NCI-H2081 treated with DMSO at 0.1 percent for 48 hours (cell line): ENCODE measurements at places on chromosomes 16 and 17.

DNA sequence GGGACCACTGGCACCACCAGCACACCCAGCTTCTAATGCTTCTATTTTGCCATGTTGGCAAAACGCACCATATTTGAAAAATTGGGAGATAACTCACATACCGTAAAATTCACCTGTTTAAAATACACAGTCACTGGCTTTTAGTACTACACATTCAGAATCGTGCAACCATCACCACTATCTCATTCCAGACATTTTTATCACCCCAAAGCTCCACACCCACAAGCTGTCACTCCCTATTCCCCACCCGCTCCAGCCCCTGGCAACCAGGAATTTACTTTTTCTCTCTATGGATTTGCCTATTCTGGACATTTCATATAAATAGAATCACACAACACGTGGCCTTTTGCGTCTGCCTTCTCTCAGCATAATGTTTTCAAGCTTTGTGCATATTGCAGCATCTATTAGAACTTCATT, 25.0 kb downstream of the PPL start:
- DNase-seq = no peak

DNA sequence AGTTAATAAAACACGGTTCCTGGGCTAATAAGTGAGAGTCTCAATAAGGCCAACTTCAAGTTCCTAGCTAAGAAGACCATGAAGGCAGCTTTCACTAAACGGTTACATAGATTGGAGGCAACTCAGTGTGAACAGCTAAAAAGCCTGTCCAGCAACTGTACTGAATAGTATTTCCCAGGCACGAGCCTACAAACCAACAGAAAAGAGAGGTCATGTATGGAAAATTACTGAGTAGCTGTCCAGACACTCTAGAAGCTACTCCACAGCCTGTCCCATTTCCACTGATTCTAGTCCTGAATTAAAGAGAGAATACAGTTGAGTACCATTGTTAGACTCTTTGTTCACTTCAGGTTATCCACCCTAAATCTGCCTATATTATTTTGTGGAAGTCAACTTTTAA, 36.5 kb upstream of the C17orf78 start:
- no peak for DNase-seq

GRCh38 chr16:2054543-2055245, 6.9 kb downstream of the TSC2 start:
- no peak for DNase-seq

GRCh38 chr16:70694868-70695218, 9.0 kb upstream of the MTSS2 start:
- DNase-seq = no peak
